ENCODE measurements at places on chromosomes 11 and 22.

- DNase-seq: no peak
Observed at GRCh38 chr11:65553301-65554001, 4.7 kb downstream of the LTBP3 start.

- no peak for DNase-seq
Observed at GRCh38 chr11:118437208-118438125, 1.2 kb downstream of the KMT2A start.

DNA sequence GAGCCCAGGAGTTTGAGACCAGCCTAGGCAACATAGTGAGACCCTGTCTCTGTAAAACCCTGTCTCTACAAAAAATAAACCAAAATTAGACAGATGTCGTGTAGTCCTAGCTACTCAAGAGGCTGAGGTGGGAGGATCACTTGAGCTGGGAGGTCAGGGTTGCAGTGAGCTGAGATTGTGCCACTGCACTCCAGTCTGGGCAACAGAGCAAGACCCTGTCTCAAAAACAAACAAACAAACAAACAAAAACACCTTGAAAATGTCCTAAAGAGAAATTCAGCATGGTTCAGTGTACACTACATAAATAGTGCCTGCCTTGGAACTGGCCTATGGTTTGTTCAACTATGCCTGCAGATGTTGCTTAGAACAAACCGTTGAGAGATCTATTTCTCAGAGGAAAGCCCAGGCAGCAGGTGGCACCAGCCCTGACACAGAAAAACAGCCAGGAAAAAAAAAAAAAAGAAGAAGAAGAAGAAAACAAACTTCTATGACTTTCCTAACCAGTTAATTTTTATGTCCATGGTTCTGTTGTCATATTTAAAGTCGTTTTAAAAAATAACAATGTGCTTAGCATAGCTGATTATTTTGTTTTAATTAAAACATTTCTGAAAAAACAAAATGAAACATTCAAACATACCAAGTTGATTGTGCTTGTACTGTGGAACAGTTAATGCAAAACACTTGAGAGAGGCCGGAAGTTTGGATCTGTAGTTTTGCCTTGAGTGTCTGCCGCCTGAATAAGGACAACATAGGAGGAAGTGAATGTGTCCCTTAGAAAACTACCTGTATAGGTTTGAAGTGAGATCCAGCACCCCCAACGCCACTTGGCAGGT, 5.4 kb downstream of the KREMEN1 start:
- no peak for DNase-seq

- no peak for DNase-seq
Observed at GRCh38 chr11:46493791-46494190, 100.0 kb downstream of the AMBRA1 start.

GRCh38 chr22:44667829-44668189, 34.2 kb upstream of the PRR5 start:
- DNase-seq: peak; percentile 47

DNA sequence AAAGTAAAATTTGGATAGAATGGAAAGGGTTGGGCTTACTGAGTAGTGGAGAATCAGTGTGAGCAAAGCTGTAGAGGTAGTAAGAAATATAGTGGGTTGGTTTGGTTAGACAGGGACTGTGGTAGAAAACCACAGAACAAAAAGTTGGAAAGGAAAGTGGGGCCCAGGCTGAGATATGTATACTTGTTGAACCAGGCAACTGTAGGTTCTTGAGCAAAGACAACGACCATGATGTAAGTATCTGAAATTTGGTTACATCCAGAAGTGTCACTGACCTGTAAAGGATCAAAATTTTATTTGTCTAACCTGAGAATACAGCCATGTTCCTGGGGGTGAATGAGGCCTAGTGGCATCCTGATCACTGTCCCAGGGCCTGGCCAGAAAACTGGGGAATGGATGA, 114.1 kb downstream of the STIM1 start:
- no peak for DNase-seq

- no peak for DNase-seq
Observed at GRCh38 chr22:25134451-25134850, 65.2 kb upstream of the CRYBB3 start.

DNA sequence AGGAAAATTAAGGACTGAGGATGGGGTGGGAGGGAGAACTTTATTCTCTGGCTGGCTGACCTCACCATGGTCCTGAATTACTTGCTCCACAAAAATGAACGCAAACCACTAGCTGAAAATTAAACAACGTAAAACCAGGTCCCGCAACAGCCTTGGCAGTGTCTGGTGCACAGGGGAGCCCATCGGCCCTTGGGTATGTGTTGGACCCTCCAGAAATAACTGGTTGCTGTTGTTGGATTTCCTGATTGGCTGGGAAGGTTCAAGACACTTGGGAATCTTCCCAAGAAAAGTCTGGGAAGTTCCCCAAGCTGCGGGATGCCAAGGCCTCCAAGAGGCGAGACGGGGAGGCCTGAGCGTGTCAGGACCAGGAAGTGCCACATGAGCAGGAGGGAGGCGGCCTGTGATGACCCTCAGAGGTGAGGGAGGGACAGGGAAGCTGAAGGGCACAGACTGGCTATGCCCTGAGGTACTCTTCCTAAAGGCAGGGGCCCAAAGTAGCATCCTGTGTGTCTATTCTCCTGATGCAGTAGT, 10.4 kb upstream of the RASL10A start:
- no peak for DNase-seq

DNA sequence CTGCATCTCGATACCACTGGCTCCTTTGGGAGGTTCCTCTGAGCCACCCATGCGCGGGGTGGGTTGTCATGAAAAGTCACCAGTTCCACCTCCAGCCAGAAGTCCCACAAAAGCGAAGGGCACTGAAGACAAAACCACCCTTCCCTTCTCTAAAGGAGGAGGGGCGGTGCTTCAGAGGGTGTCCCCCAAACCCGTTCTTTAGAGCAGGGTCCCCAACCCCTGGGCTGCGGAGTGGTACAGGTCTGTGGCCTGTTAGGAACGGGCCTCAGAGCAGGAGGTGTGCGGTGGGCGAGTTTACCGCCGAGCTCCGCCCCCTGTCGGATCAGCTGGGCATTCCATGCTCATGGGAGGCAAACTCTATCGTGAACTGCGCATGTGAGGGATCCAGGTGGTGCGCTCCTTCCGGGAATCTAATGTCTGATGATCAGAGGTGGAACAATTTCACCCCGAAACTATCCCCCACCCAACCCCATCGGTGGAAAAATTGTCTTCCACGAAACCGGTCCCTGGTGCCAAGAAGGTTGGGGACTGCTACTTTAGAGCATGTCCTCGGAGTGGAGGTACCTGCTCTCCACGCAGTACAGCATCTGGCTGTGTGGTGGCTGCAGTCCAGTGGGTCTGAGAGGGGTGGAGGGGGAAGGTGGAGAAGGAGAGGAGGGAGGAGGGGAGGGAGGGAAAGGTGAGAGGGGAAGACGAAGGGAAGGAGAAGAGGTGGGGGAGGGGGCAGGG, 72.9 kb upstream of the SEPTIN5 start:
- no peak for DNase-seq

GRCh38 chr11:61910187-61911127, 6.9 kb downstream of the RAB3IL1 start:
- DNase-seq: no peak

DNA sequence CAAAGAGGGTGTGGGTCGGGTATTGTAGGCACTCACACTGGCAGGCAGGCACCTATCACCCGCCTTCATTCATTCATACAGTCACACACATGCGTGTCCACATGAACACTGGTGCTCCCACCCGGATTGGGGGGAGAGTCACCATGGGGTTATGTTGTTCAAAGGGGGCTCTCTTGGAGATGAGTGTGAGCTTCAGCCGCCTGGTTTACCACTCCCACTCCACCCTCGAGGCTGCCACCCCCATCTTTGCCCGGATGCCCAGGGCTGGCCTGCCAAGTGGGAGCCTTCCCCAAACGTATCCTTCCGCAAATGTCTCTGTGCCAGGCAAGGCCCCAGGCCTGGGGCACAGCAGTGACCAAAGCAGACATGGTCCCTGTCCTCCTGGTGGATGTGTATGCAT, 22.6 kb downstream of the MRGPRD start:
- no peak for DNase-seq

GRCh38 chr11:64726867-64727530, 4.0 kb upstream of the NRXN2 start:
- DNase-seq: no peak

- DNase-seq: no peak
Observed at GRCh38 chr11:44815917-44816456, 89.2 kb downstream of the TSPAN18 start.

DNA sequence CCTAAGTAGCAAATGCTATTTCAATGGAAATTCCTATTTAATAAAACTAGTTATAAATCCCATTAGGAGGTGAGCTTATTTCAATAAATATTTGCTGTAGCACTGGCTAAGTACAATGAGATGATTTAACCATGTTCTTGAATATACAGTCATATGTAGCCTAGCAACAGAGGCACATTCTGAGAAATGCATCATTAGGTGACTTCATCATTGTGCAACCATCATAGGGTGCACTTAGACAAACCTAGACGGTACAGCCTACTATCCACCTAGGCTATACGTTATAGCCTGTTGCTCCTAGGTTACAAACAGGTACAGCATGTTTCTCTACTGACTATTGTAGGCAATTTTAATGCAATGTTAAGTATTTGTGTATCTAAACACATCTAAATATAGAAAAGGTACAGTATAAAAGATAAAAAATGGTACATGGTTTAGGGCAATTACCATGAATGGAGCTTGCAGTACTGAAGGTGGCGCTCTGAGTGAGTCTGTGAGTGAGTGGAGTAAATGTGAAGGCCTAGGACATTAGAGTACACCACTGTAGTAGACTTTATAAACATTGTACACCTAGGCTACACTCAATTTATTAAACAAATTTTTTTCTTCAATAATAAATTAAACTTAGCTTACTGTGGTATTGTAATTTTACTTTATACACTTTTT, 350.1 kb downstream of the CASP12 start:
- DNase-seq: no peak

GRCh38 chr11:416757-417621, 2.2 kb upstream of the SIGIRR start:
- no peak for DNase-seq

DNA sequence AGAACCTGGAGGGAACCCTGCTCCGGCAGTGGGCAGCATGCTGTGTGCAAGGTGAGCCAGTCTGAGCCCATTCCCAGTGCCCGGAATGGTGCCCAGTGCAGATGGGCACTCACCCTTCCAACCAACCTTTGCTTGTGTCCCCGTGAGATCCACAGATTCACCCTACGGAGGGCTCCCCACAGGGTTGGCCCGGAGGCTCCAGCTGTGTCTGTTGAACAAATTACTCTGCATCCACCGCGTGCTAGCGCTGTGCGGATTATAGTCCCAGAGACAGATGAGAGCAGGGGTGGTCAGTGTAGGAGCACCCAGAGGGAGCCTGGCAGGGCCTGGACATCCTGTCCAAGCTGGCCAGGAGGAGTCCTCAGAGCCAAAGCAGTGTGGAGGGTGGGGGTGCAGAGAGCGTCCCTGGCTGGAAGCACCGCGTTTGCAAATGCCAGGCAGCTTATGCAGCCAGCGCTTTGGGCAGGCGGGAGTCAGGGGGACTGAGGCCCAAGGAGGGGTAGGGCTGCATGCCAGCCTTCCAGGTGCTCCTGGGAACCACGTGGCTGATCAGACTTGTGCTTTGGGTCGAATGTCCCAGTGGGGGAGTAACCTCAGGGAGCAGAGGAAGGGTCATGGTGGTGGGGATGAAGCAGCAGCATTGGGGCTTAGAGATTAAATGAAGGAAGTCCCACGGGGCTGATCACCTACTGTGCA, 80.5 kb downstream of the KCNQ1 start:
- no peak for DNase-seq

GRCh38 chr22:43292630-43293018, 50.5 kb downstream of the SCUBE1 start:
- DNase-seq: no peak

DNA sequence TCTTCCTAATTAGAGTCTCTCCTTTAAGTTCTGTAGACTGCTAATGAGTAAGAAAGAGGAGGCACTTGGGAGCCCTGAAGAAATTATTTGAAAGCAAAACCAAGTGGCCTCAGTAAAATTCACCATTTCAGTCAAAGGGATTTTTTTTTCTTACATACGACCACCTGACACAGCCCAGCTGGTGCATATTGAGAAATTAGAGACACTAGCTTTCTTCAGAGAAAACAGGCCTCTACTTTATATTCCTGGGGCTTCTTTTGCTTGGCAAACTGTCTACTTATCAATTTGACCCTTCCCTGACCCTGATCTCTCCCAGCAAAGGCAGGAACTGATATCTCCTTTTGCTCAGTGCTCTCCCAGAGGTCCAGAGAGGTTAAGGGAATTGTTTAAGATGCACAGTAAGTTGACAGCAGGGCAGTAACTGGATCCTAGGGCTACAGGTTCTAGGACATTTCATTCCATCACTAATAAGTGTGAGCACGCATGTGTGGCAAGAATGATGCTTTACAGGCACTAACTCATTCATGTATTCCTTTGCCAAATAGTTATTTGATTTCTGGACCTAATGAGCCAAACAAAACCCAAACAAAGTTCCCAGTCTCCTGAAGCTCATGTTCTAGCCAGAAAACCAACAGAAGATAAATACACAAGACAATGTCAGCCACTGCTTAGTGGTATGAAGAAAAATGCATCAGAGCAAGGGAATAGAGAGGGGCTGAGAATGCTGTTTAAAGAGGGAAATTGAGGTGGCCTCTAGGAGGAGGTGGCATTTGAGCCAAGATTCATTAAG, 467.6 kb downstream of the SOX6 start:
- DNase-seq: no peak

DNA sequence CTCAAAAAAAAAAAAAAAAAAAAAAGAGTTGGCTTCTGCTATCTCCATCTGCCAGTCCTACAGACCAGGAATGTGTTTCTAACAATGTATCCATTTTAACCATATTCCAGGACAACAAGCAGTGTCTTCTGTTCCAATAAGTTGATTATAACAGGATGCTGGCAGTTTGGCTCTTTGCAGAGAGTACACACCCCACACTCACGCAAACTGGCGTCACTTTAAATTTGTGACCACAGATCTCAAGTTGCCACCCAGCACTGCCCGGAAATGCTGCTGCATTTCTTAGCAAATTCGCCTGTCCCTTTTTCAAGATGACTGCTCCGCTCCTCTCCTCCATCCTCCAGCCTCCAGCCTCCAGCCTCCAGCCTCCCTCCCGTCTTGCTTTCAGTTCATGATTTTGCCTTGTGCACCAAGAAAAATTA, 44.3 kb downstream of the SCGB1A1 start:
- no peak for DNase-seq

DNA sequence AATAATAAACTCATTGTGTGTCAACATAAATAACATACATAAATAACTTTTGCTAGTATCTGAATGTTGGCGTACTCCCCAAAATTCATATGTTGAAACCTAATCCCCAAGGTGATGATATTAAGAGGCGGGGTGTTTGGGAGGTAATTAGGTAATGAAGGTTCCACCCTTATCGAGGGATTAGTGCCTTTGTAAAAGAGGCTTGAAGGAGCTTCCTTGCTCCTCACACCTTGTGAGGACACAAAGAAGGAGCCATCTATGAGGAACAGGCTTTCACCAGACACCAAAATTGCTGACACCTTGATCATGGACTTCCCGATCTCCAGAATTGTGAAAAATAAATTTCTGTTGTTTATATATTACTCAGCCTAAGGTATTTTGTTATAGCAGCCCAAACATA, 33.9 kb upstream of the CXCR5 start:
- DNase-seq: no peak

Data from stimulated activated CD8-positive, alpha-beta memory T cell treated with anti-CD3 and anti-CD28 coated beads, Interleukin-15, amount 100 ng/mL, for 48 hours (primary cell).